Activated CD4-positive, alpha-beta T cell treated with anti-CD3 and anti-CD28 coated beads, Interleukin-2, amount 10 ng/mL, durations not matched to agents 24 days and 14 days (primary cell): ENCODE measurements at places on chromosomes 7 and 10. TPM values are rescaled to one million over a fixed set of nuclear protein-coding genes. Genes with fewer than 3 reads are reported as not detected.

DNA sequence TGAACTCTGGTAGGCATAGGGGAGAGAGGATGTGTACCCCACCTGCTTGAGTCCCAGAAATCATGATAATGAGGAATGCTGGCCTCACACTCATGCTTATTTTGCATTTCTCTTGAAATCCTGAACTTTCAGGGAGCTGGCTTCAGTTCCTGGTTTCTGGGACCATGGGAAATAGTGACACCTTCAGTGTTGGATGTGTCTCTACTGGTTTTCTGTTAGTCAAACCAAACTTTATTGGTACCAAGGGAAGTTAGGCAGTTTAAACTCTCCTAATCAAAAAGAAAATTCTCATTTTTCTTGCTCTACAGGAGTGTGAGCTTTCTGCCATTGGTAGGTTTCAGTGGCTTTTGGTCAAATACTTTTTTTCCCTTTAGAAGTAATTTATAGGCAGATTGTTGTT, 11.8 kb upstream of the PCGF5 start:
- DNase-seq: no peak

- no peak for DNase-seq
These were observed 32.3 kb upstream of the TM9SF3 start for GRCh38 chr10:96619120-96619519.

- no peak for DNase-seq
These were observed 99.6 kb upstream of the ANLN start for GRCh38 chr7:36289833-36290661.

The PTF1A gene
- not detected in 2 replicates for total RNA-seq

- DNase-seq: no peak
These were observed 296.5 kb upstream of the PHF14 start for GRCh38 chr7:10677211-10677610.

DNA sequence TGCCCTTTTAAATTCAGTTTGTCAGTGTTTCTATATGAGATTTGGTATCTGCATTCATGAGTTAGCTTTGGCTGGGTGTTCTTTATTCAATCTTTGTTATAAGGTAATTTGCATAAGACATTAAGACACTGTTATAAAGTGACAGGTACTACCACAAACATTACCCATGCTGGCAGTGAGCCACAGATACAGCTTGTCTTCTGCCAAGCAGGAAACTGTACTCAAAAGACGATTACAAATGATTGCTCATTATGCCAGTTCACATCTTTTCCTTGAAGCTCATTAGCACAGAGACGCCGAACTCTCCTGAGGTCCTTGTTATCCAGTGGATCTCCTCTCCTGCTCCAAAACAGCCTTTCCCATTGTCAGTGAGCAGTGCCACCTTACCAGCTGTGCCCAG, 30.4 kb downstream of the AMPH start:
- DNase-seq: no peak

DNA sequence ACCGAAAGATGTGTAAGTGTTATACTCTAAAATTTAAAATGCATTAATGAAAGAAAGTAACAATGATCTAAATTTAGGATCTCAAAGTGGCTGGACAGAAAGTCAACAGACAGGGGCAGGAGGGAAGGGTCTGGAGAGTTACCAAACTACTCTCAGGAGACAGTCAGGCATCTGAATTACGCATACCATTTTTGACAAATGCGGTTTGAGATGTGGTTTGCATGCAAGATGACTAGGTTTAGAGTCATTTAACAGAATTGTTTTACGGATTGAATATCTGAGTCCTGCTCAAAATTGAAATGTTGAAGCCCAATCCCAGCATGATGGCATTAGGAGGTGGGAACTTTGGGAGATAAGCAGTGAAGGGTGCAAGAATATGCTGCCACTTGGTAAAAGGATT, 314.1 kb downstream of the WDR11 start:
- DNase-seq: no peak

The SH2D4B gene
- 0.19 and 0.23 TPM in 2 replicates for total RNA-seq

- DNase-seq: no peak
These were observed 2.0 kb upstream of the GTPBP4 start for GRCh38 chr10:986137-986825.
